Frontal cortex (tissue), 4 donors: ENCODE measurements at places on chromosomes 6 and 20.

GRCh38 chr20:45918779-45919537, 7.0 kb upstream of the PLTP start:
- DNase-seq, result no peak

- DNase-seq, result no peak
Measured at GRCh38 chr6:142705054-142705453, 239.9 kb downstream of the HIVEP2 start.

DNA sequence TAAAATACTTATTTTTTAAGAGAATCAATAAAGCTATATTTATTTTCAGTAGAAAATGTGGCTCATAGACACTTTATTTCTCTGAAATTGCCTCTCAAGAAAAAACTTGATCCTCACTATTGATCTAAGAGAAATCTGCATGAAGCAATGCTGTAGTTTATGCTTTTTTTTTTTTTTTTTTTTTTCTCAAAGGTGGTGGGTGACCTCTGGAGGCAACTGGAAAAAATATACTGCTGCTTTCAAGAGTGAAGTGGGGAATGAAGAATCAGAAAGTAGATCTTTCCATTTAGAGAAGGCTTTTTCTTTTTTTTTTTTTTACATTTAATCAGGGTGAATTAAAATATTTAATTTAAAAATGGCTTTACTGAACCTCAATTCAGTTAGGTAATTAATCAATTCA, 169.3 kb downstream of the SLC16A10 start:
- no peak for DNase-seq

- DNase-seq, result no peak
Measured at GRCh38 chr6:49744259-49744658, at the start of gene CRISP3. Gene CRISP3 (minus strand): TSS chr6:49744388. CDS start chr6:49744367, 21 bp downstream.

DNA sequence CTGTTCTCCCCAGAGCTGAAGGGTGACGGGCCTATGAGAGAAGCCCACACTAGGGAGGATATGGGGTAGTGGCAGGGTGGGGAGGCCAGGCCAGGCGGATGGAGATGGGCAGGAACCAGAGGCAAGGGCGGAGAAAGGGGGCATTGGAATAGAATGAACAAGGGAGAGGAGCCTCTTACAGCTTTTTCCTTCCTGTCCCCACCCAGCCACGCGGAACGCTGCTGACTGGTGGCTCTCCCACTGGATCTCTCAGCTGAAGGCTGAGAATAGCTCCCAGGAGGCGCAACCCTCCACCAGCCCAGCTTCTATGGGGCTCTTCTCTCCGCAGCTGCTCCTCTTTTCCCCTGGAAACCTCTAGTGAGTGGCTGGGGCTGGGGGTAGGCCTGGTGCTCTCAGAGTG, 10.8 kb downstream of the DLK2 start:
- no peak for DNase-seq

- DNase-seq, result no peak
Measured at GRCh38 chr6:128919412-128920180, 36.7 kb downstream of the LAMA2 start.

DNA sequence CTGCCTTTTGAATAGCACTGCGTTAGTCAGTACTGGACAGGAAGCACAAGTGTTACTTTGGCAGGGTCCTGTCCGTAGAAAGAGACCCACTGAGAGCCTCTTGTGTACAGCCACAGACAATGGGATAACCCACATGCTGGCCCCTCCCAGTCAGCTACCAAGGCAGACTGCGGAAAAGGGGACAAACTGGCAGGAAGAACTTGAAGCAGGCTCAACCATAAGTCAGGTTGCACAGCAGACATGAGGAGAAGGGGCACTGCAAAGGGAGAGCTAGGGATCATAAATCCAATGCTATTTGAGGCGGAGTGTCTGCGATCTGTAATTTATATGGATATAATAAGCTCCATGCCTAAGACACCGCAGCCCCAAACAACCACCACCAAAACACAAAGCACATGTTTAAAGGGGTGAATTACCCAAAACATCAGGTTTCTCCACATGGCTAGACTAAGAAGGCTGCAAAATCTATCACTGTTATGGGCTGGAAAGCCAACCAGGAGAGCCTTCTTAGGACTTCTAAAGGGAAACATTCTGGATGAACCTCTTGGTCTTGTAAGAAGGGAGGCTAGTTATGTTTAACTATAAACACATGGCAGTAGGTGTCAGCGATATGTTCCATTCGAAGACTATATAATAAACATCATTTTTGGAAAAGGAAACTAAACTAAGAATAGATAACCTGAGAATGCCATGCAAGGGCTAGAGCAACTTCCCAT, 141.7 kb downstream of the BACH2 start:
- DNase-seq, result no peak

GRCh38 chr6:161772176-161772575, 498.3 kb upstream of the AGPAT4 start:
- DNase-seq, result no peak

- no peak for DNase-seq
Measured at GRCh38 chr6:125164696-125165095, 11.1 kb downstream of the TPD52L1 start.

DNA sequence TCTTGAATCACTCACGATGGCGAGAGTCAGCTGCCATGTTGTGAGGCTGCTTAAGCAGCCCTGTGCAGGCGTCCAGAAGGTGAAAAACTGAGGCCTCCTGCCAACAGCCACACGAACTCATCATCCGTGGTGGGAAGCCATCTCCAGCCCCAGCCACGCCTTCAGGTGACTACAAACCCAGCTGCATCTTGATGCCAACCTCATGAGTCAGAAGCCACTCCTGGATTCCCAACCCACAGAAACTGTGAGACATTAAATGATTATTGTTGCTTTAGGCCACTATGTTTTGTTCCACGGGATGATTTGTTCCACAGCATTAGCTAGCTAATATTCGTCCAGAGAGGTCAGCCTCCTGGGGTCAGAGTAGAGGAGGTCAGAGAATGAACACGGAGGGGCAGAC, 80.5 kb downstream of the SNX5 start:
- no peak for DNase-seq

- no peak for DNase-seq
Measured at GRCh38 chr6:121383478-121383877, 49.2 kb upstream of the TBC1D32 start.

DNA sequence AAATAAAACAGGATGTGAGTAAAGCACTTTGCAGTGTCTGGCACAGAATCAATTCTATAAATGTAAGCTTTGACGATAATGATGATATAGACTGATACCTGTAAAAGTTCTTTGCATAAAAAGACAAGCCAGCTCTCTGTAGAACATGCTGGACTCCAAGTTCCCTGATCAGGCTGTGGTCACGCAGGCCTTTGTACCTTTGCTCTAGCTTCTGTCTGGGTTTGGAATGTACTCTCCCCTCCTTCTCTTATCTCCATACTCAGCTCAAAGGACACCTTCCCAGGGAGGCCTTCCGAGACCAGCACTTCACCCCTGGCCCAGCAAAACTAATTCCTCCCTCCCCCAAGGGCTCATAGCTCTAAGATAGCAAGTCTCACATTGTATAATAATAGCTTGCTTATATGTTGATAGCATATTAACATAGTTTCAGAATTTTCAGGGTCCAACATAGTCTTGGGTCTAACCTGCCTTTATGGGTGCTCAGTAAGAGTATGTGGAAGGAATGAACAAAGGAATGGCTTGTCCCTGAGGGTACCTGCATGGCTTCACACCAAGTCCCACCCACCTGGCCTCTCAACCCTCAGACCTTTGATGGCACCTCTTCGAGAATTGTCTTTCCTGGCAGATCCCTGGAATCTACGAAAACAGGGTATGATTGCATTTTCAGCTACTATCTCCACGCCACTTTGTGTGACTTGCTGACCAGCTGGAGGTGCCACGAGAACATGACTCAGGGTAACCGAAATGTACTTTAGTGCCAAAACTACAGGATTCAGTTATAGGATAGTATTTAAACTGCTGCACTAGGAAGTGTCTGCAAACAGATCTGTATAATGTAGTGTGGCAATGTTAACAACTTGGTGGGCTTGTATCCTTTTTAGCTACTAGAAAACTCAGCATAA, 41.7 kb upstream of the PIM1 start:
- DNase-seq, result no peak

- DNase-seq, result no peak
Measured at GRCh38 chr20:22604815-22605214, 20.4 kb upstream of the FOXA2 start.

DNA sequence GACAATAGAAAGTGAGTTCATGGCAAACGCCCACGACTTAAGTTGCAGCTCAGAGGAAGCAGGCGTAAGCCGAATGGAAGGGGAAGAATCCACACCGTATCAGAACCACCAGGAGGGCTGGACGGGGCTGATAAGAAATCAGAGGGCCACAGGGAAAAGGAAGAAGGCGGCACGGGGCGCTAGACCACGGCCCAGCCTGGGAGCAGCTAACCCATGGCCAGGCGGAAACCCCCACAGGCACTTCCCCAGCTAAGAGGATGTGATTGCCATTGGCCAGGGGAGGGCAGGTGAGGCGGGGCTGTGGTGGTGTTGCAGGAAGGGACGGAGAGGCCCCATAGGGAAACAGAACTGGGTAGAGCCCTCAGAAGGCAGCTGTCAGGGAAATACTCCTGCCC, 174.0 kb upstream of the AFDN start:
- no peak for DNase-seq

- no peak for DNase-seq
Measured at GRCh38 chr6:125671323-125671722, 78.1 kb upstream of the HEY2 start.

DNA sequence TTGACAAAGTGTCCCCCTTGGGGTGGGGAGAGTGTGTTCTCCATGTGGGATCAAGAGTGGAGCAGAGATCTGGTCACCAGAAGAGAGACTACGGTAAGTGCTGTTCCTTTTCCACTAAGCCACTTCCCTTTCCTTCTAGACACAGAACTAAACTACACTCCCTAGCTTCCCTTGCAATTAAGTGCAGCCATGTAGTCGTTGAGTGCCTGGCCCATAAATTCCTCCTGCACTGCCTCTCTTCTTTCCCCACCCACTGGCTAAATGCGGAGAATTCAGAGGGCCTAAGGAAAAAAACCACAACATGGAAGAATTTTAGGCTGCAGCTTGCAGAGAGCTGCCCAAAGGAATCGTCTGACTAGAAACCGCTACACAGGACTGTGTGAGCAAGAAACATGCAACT, 1.5 kb downstream of the WDR27 start:
- no peak for DNase-seq

GRCh38 chr6:105578179-105578707, 175.4 kb upstream of the PREP start:
- no peak for DNase-seq

DNA sequence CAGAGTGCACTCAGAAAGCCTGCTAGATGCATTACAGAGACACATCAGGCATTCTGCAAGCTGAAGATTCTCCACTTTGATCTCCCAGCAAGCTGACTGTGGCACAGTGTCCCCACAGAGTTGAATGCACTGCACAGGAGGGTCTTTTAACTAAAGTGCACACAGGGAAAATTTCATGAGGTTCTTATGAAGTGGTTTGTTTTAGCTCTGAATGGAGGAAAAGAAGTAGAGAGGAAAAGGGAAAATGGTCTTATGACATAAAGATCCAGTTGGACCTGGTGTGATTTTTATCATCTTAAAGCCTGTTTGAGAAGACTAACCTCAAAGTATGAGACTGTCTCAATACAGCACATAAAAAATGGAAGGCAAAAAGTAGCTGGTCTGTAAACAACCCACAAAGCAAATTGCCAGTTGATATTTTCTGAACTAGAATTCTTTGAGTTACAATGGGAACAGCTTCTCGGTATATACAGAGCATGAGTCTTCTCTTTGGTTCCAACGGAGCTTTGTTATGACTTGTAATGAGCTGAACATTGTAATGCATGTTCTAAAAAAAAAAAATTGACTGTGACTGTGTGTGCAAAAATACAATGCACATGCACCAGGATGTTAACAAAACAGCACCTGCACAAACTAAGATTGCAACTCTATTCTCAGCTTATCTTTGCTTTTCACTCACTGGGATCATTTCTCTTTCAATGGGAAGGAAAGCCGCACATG, 383.0 kb upstream of the ID4 start:
- no peak for DNase-seq

DNA sequence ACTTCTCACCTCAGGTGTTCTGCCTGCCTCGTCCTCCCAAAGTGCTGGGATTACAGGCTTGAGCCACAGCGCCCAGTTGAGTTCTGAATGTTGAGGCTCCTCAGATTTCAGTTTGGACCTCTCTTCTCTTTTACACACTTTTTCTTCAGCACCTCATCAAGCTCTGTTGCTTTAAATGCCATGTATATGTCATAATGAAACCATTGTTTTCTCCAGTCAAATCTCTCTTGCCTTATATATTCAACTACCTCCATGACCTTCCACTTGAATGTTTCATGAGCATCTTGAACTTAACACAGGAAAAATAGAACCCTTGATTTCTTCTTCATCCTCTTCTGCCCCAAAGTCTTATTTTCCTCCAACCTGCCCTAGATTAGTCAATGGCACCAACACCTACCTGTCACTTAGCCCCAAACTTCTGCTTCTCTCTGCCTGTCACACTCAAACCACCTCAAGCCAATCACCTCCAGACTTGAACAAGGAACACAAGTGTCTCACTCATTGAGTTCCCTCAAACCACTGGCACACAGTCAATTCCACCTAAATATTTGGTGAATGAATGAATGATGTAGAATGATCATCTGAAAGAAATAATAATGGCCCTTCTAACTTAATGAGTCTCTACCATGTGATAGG, 161.0 kb upstream of the SGK1 start:
- no peak for DNase-seq

DNA sequence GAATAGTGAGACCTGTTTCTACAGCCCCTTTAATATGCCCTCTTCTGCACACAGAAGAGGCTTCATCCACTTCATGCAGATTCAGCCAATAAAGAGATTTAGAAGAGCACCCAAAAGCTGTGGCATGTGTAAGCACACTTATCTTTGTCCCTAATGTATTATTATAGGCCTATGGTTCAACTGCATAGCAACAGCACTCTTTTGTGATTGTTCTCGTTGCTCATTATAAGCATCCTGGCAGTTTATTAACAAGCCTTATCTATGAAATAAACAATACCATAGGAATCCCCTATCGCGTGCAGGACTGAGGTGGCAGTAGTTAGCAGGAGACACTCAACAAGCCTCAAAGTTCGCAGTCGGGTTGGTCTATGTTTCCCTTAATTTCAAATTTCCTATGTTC, 138.5 kb upstream of the BEND6 start:
- DNase-seq, result no peak

GRCh38 chr20:40633123-40633850, 55.7 kb downstream of the MAFB start:
- no peak for DNase-seq

DNA sequence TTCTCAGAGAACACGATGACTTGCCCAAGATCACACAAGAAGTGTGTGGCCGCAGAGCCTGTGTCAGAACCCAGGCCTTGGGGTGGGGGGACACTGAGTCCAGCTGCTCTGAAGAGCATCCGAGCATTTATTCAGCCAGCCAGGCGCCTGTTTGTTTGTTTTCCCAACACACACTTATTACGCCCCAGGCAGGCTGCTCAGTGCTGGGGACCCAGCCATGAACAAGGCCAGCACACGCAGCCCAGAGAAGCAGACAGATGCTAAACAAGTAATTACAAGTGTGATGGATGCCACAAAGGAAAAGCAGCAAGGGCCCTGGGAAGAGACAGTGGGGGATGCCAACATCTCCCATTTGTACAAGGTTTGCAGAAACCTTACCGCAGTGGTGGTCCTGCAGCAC, 19.4 kb upstream of the SIRPA start:
- DNase-seq, result no peak
